Posterior vena cava (tissue), 2 donors: ENCODE measurements at places on chromosomes 16 and 17.

- DNase-seq = no peak
Observed at GRCh38 chr16:64012166-64012565, 1109.7 kb downstream of the CDH11 start.

DNA sequence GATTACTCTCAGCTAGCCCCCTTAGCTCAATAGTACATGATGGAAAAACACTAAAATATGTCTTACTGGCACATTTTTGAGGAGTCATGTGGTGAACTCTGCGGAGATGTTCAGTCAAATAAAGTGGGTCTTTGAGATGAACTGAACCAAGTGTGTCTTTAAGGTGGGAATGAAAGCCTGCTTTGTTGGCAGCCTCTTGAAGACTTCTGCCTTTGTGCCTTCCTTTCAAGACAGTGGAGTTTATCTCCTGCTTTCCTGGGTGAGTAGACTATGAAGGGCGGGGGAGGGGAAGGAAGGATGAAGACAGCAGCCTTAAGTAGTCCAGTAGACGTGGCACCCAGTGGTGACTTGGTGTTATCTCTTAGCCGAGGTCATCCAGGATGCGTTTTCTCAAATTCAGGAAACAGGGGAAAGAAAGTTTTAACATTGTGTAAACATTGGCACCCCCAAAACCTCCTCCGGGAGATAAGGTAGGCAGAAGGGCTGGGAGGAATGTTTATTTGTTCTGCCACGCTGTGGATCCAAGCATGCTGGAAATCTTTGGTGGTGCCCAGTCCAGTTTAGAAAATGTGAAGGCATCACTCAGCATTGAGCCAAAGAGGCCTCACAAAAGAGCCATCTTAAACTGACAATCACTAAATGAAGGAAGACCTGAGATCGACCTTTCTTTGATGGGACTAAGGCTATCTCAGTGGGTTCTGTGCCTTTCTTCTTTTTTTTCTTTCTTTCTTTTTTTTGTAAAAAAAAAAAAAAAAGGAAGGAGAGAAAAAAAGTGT, 220.6 kb downstream of the FTO start:
- DNase-seq = no peak

GRCh38 chr17:60629120-60629519, 29.1 kb downstream of the PPM1D start:
- no peak for DNase-seq

- DNase-seq = no peak
Observed at GRCh38 chr16:4914528-4915225, 22.3 kb downstream of the PPL start.

GRCh38 chr17:41486809-41487530, 2.7 kb downstream of the KRT36 start:
- peak; percentile 83 for DNase-seq

GRCh38 chr17:51803161-51803560, 355.4 kb downstream of the CA10 start:
- no peak for DNase-seq

GRCh38 chr17:35154196-35155165, 6.9 kb downstream of the UNC45B start:
- peak; percentile 52 for DNase-seq

DNA sequence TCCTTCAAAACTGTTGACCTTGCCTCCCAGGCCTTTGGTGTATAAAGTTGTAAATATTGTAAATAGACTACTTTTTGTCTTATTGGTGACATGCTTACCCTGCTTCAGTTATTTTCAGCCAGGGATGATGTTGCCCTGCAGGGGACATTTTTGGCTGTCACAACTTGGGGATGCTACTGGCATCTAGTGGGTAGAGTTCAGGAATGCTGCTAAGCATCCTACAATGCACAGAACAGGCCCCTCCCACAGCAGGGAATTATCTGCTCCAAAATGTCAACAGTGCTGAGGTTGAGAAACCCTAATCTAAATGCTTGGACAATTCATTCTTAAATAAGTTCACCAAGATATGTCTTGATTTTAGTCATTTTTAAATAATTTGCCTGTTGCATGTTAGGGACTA, 459.8 kb downstream of the PMP22 start:
- no peak for DNase-seq

DNA sequence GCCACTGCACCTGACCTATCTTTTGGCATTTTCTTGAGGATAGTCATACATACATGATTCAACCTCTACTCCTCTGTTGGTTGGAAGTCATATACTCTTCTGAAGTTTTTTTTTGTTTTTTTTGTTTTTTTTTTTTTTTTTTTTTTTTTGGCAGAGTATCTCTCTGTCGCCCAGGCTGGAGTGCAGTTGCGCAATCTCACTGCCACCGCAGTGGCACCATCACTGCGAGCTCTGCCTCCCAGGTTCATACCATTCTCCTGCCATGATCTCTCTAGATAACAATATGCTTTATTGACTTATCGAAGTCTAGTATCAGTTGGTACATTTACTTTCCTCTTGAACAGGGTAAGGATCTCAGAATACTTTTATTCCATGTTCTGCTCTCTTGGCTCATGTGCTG, 224.2 kb upstream of the WSCD1 start:
- no peak for DNase-seq

DNA sequence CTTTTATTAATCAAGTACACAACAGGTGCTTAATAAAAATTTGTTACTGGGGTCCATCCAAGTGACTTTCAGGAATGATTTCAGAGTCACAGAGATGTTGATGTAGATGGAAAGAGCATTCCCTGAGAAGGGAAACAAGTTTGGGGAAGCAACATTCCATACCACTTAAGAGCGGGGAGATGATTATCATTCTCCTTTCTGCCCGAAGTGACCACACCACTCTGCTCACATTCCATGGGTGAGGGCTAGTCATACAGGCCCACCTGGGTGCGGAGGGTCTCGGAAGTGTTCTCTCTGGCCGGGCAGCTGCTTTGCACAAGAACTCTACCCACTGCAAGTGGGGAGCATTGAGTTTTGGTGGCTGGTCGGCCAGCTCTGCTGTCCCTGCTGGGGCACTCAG, 231.4 kb downstream of the SNX29 start:
- no peak for DNase-seq

DNA sequence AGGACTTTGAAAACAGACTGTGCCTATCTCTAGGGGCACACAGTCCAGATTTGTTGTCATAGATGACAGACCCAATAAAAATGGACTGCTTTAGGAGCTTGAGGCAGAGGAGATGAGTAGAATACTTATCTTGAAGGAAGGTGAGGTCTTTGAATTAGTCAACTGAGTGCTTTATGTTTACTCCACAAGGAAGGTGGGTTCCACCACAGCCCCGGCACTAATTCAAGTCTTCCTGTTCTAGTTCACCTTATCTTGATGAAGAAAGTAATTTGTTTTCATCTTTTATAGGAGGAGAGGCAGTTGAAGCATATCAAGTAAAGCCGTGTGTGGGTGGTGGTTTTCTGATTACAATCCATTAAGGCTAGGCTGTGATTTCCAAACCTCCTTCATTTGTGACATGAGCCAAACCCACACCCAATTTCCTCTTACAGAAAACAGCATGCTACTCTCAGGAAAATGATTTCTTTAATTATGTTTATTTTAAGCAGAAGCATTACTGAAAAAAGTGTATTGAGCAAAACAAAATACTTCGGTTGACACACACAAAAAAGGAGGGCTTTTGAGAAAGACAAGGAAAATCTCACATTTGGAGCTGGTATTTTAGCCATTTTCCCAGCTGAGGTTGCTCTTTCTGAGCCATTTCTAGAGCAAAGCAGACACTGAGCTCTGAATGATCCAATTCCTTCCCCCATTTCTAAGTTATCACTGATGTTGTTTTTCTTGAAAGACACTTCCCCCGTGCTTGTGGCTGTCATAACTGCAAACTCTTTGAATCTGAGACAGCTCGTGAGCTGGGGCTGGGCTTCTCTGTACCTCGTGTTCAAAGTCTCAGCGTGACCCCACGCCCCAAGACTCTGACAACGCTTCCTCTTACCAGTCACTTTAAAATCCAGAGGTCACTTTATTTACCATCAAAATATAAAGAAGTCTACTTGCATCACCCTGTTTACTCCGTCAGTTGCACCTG, 35.4 kb downstream of the CDRT15 start:
- DNase-seq = no peak

- DNase-seq = no peak
Observed at GRCh38 chr17:40912486-40913210, 24.8 kb downstream of the KRT23 start.

GRCh38 chr17:76281573-76282371, 16.6 kb downstream of the UBALD2 start:
- no peak for DNase-seq

- DNase-seq = no peak
Observed at GRCh38 chr17:38601539-38602351, 4.0 kb downstream of the SRCIN1 start.

DNA sequence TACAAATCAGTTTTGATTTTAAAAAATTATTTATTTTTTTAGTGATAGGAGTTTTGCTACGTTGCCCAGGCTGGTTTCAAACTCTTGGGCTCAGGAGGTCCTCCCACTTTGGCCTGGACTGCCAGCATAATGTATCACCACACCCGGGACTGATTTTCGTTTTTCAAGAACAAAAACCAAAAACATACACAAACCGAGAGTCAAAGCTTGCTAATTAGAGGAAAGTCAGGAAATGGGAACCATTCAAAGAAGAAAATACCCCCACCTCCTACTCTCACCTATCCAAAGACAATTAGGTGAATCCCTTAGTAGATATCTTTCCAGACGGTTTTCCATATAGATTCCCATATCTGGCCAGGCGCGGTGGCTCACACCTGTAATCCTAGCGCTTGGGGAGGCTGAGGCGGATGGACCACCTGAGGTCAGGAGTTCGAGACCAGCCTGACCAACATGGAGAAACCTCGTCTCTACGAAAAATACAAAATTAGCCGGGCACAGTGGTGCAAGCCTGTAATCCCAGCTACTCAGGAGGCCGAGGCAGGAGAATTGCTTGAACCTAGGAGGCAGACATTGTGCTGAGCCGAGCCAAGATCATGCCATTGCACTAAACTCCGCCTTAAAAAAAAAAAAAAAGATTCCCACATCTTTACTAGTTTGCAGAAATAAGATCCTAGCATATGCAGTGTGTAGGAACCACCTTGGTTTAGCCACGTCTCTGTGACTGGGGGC, 883 bp upstream of the SPN start:
- no peak for DNase-seq

DNA sequence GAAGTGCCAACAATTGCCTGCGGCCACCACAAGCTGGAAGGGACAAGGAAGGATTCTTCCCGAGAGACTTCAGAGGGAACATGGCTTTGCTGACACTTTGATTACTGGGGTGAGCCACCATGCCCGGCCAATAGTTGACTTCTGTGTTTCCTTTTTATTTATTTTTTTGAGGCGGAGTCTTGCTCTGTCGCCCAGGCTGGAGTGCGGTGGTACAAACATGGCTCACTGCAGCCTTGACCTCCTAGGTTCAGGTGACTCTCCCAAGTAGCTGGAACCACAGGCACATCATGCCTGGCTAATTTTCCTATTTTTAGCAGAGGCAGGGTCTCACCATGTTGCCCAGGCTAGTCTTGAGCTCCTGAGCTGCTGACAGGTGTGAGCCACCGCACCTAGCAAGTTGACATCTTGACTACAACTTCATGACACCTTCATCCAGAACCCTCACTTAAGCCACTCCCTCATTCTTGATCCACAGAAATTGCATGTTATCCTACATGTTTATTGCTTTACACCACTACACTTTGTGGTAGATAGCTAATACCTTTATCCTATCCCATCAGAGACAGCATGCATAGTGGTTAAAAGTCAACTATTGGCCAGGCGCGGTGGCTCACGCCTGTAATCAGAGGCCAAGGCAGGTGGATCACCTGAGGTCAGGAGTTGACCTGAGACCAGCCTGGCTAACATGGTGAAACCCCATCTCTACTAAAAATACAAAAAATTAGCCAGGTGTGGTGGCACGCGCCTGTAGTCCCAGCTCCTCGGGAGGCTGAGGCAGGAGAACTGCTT, 16.1 kb upstream of the GPRC5C start:
- no peak for DNase-seq

- DNase-seq = no peak
Observed at GRCh38 chr17:18965530-18966236, 13.7 kb downstream of the SLC5A10 start.

- no peak for DNase-seq
Observed at GRCh38 chr17:2198927-2199326, 104.7 kb downstream of the SMG6 start.

DNA sequence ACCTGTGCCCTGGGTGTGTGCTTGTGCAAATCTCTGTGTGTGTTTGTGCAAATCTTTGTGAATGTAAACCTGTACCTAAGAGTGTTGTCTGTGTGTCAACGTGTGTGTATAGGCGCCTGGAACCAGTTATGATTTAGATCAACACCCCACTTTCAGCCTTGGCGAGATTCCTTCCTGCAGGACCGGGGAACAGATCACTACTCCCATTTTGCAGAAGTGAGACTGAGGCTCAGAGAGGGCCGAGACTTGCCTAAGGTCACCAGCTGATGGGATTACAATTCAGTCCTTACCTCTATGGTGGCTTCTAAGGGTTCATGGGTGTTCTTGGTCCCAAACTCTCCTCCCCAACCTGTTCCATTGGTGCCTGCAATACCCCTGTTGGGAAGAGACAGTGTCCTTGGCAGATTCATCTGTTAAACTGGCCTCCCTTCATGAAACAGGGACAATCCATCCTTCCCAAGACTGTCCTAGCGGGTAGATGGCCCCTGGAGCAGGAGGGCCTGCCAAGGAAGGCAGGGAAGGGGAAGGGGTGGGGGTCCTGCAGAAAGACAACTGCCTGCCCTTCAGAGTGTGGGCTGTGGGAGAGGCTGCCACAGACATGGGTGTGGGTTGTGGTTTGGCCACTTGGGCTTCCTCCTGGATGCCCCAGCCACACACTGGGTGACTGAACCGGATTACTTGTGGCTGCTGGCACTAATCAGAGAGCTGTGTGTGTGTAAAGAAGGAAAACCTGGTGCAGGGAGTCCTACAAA, 6.9 kb upstream of the MAPK7 start:
- no peak for DNase-seq

- DNase-seq = no peak
Observed at GRCh38 chr17:66474806-66475497, 172.5 kb downstream of the PRKCA start.

GRCh38 chr16:31199430-31200041, 3.0 kb downstream of the PYCARD start:
- peak; percentile 18 for DNase-seq

DNA sequence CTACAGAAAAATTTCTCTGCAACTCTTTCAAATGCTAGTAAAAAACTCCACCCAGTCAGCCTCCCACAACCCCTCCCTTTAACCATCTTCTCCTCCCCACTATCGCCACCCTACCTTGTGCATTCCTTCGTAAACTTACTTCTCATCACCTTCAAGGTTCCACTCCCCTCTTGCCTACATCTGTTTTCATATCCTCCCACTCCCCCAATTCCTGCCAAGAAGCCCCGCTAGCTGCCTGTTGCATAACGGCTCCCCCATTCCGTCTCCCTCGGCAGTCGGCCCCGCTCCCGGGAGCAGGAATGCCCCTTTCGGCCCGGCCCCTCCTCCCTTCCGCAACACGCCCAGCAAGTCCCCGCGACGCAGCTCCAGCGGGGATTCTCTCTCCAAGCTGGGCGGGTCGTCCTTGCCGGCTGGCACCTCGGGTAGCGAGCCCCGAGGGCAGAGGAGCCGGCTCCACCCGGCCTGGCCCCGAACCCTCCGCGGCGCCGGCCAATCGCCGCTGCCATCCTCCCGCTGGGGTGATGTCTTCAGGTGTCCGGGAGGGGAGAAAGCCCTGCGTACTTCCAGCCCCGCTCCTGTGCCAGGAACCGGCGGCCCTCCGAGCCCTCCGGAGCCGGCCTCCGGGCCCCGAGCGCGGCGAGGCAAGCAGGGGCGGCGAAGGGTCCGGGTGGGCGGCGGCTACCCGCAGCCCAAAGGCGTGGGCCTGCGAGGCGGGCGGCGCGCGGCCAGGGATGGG, 1.5 kb downstream of the PHLPP2 start:
- DNase-seq = no peak

GRCh38 chr17:76135810-76136188, 5.2 kb downstream of the FOXJ1 start:
- peak; percentile 37 for DNase-seq

GRCh38 chr17:47203984-47204721, 5.0 kb upstream of the MYL4 start:
- DNase-seq = no peak
